ENCODE measurements at places on chromosomes 13 and 19.

DNA sequence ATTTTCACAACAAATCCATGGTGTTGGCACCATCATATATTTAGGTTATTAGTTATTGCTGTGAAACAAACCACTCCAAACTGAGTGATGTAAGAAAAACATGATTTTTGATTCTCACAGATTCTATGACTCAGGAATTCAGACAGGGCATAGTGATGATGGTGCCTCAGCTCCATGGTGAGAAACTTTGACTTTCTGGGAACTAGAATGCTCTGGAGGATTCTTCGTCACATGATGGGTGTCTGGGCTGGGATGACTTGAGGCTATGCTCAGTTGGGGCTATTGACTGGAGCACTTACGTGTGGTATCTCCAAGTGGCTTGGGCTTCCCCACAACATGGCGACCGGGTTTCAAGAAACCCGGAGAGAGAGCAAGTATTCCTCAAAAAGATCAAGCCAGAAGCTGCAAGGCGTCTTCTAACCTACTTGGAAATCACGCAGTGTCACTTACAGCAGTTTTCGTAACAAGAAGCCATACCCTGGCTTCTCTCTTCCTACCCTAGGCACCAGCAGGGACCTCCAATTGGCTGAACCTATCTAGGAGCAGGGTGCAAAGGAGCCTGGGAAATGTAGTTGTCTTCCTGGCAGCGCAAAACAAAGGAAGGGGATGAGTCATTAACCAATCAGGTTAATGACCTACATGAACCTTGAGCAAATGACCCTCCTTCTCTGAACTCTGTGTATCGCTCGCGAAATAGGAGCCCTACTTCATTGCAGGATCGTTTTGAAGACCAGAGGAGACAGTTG lies 22.4 kb downstream of the VAV1 start:
- no peak for DNase-seq

DNA sequence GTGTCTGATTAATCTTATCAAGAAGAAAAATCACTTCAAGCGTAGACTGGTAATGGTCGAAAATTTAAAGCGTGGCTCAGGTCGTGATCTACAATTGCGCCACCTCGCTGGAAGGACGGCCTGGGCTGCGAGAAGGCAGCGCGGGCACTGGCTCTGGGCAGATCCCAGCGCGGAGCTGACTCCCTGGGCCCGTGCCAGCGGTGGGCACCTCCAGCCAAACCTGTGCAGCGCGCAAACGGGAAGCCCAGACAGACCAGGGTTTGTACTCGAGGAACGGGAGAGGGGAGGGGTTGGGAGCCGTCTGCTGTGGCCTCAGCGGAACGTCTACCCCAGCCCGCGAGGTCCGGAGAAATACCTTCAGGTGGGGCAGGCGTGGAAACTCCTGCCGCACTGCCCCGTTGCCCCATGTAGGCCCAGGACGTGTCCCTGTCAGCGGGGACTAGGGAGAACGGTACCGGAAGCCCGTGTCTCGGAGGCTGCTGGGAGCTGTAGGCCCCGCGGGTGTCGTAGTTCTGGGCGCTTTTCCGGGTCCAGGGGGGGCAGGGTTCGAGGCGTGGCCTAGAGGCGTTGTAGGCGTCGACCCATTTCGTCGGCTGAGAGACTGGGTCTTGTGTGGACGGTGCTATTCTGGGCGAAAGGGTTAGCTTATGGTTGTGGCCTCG lies 21.1 kb downstream of the ZNF274 start:
- no peak for DNase-seq

GRCh38 chr13:32212421-32212820 lies 102.7 kb downstream of the ZAR1L start:
- DNase-seq: no peak

GRCh38 chr13:37407156-37407555 lies 191.4 kb downstream of the POSTN start:
- DNase-seq: no peak

DNA sequence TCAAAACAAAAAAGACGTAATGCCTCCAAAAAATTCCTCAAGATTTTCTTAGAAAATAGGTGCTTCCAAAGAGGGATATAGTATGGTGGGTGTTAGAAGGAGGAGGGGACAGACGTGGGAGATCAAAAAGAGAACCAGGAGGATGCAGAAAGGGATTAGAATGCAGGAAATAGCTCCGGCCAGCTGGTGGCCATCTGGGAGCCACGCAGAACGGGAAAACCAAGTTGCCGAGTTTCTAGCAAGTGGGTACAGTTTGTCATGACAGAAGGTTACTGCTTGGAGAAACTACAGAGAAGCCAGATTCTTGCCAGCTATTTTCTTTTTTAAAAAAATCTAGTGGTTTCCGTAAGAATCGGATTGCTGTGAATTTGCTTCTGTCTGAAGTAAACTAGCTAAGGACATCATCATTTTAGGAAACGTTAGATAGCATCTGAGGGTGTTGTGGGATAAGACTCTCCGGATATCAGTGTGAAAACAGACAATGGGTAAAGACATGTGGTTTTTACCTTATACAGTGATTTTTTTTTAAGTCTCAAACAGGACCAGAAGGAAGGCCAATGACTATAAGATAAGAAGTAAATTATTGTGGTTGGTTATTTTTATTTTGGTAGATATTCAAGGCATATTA lies 104.9 kb downstream of the HSPH1 start:
- no peak for DNase-seq

DNA sequence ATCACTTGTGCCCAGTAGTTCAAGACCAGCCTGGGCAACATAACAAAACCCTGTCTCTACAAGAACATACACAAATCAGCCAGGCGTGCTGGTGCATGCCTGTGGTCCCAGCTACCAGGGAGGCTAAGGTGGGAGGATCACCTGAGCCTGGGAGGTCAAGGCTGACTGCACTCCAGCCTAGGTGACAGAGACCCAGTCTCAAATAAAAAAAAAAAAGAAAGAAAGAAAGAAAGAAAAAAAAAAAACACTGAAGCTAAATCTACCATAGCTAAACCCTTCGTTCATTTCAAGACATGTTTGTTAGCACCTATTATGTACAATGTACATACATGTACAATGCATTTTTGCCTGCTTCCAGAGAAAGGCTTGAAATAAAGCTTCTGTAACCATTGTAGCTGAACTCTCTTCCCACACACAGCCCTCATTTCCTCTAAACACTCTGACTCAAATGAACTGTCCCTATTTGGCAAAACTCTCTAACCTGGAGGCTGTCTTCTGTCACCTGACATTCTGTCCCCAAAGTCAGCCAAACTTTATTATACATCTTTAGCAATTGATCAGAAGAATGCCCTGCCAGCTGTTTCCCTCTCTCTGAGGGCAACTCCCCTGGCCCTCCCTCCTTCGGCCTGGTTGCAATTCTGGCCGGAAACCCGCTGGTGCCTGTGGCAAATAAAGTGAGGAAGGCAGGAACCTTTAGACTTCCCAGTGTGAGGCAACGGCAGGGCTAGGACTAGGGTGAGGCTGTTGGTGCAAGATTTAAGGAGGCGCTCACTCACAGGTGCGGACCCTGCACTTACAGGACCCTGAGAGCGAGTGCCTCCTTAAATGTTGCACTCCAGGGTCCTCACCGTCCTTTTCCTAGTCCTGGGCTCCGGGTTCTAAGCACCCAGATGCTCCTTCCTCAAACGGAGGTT lies 1.8 kb downstream of the ETHE1 start:
- DNase-seq: no peak

GRCh38 chr13:40370661-40371060 lies 295.8 kb downstream of the FOXO1 start:
- DNase-seq: no peak

DNA sequence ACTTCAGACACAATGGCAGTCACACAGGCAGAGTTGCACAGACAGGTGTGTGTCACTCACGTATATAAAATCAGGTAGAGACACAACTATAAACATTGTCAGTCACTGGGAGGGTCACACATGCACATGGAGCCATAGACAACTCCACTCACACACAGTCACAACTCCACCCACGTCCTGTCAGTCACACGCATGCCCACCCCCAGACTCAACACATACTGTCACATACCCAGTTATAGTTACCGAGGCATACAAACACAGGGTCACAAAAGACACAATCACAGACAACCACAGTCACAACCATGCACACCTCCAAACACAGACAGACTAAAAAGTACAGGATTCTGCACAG lies 1.5 kb downstream of the NUMBL start:
- DNase-seq: no peak

DNA sequence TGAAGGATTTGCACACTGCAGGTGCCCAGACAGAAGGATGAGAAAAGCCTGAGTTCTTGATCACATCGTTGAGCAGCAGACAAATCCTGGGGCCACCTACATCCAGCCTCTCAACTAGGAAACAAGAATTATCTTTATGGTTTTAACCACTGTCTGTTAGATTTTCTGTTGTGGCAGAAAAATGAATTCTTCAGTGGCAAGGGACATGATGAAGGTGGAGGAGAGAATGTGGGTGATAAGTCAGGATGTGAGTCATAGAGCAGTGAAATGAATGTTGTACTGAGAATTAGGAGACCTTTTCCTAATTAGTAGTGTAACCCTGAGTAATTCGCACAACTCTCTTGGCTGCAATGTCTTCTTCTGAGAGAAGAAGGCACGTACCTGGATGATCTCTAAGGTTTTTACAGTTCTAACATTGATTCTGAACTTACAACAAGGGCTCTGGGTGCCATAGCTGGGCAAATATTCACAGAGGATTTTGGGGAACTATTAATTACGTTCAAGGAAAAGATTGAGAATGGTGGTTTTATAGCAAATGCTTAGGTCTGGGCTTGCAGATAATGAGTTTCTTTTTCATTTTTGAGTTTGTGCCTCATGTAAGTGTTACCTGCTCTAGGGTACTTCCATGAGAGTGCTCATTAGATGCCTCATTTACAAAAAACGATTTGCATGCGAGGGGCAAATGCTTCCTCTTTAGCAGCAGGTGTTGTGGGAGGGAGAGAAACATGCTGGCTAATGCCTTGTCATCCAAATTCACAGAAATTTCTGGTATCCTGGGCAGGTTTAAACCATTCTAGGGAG lies 111.0 kb upstream of the KL start:
- no peak for DNase-seq

GRCh38 chr13:93080587-93080986 lies 146.0 kb upstream of the GPC6 start:
- no peak for DNase-seq

- DNase-seq: no peak
Measured at GRCh38 chr13:72199640-72200039, 332.6 kb upstream of the DACH1 start.

DNA sequence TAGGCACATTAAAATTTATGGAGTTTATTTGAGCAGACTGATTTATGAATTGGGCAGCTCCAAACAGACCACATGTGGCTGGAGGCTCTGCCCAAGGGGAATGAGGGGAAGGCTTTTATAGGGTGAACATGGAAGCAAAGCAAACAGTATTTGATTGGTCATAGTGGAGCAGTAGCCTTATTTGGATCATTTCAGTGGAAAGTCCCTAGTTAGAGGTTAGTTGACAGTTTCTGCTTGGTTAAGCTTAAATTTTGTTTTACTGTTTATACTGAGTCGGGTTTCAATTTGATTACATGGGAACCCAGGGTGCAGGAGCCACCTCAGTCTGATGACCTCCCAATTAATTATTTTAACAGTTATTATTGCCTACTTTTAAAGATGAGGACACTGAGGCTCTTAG lies 140.5 kb downstream of the NDFIP2 start:
- DNase-seq: no peak

DNA sequence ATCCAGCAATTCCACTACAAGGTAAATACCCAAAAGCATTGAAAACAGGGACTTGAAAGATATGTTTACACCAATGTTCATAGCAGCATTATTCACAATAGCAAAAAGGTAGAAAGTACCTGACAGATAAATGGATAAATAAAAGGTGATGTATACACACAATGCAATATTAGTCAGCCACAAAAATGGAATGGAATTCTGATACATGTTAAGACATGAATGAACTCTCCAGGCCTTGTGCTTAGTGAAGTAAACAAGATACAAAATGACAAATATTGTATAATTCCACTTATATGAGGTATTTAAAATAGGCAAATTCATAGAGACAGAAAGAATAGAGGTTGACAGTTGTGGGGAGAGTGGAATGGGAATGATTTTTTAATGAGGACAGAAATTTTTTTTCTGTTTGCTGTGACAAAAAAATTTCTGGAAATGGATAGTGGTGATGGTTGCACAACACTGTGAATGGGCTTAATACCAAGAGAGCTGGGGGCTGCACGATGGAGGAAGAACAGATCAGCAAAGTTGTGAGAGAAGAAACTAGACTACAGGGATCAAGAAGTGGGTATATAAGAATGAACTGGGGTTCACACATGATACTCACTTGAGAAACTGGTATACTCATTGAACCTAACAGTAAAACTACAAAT lies 137.2 kb downstream of the MZT1 start:
- no peak for DNase-seq

DNA sequence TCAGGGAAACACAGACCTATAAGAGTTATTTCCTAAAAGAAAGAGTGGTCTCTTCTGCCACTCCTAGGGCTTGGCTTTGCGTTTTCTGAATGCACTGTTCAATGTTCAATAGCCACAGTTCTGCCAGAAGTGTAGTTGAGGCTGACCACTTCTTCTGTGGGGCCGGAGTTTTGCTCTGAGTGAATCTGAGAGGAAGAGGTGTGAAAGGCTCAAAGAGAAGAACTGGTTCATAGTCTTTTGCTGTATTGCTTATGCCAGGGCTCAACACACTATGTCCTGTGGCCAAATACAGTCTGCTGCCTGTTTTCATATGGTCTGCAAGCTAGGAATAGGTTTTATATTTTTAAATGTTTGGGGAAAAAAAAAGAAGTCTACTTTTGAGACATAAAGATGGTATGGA lies 128.2 kb downstream of the STOML3 start:
- no peak for DNase-seq

DNA sequence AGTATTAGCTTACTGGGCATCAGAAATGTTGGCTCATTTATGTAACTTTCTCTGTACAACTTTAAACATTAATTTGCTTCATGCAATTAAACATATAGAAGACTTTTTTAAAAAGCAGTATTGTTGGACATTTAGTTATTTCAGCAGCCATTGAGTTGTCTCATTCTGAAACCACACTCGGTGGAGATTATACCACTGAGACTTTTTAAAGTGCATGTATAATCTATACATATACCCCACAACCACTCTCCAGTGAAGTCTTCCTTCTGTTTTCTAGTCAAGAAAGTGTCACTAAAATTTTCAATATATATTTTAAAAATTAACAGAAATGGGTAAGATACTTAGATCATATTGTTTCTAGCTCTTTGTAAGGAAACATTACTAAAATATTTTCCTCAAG lies 15.5 kb downstream of the SETDB2 start:
- DNase-seq: no peak

DNA sequence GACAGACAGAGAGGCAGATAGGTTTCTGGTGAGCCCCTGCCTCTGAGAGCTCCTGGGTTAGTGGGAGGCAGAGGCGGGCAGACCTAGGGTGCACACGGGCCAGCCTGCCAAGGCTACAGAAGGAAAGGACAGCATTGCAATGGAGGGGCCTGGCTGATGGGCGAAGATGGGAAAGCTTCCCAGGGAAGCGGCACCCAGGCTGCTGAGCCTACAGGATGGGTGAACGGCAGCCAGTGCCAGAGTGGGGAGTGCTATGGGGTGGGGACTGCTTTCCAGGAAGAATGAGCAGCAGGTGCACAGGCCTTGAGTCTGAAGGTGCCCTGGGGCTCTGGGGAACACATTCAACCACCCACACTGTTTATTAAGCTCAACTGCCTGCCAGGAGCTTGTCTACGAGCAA lies 702 bp upstream of the MAG start:
- DNase-seq: no peak

All from stimulated activated CD4-positive, alpha-beta T cell treated with anti-CD3 and anti-CD28 coated beads, Interleukin-15, amount 100 ng/mL, for 48 hours (primary cell).